ENCODE measurements at places on chromosomes 6 and 20.

DNA sequence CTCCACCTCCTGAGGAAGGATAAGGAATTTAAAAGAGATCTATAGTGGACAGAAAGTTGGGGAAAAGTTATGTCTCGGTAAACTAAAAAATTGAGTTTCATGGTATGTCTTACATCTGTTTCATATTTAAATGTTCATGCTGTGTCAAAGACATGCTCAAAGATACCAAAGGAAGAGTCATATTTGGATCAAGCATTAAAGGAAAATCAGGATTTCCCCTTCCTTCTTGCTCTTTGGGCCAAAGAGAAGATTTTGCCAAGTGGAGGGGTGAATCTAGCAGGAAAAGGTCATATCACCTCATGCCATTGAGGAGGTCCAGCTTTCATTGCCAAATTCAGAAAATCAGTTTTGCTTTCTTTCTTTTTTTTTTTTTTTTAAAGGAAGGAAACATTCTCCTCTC lies 192.4 kb downstream of the OGFRL1 start:
- DNase-seq: peak; percentile 45

- DNase-seq: peak; percentile 62
Observed at GRCh38 chr6:129493354-129493902, 216.5 kb downstream of the ARHGAP18 start.

DNA sequence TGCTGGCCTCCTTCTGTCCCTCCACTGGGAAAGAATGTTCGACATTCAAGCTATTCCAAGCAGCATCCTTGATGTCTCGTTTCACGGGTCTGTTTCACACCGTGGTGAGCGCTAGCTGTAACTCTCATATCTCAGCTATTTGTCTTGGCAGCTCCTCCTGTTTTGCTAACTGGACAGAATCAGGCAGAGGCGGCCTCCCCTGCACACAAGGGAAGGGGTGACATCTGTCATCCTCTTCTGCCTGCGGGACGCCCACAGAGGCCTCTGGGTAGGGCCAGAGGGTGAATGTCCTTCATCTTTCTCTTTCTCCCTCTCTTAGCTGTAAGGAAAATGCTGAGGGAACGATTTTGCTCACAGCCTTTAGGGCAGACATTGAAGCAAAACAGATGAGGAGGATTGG lies 232.8 kb upstream of the GMDS start:
- DNase-seq: peak; percentile 36

GRCh38 chr6:151141685-151142084 lies 98.1 kb upstream of the AKAP12 start:
- DNase-seq: no peak

- no peak for DNase-seq
Observed at GRCh38 chr20:10798811-10799210, 125.0 kb upstream of the JAG1 start.

GRCh38 chr6:100347901-100348550 lies 116.7 kb downstream of the SIM1 start:
- DNase-seq: peak; percentile 74

DNA sequence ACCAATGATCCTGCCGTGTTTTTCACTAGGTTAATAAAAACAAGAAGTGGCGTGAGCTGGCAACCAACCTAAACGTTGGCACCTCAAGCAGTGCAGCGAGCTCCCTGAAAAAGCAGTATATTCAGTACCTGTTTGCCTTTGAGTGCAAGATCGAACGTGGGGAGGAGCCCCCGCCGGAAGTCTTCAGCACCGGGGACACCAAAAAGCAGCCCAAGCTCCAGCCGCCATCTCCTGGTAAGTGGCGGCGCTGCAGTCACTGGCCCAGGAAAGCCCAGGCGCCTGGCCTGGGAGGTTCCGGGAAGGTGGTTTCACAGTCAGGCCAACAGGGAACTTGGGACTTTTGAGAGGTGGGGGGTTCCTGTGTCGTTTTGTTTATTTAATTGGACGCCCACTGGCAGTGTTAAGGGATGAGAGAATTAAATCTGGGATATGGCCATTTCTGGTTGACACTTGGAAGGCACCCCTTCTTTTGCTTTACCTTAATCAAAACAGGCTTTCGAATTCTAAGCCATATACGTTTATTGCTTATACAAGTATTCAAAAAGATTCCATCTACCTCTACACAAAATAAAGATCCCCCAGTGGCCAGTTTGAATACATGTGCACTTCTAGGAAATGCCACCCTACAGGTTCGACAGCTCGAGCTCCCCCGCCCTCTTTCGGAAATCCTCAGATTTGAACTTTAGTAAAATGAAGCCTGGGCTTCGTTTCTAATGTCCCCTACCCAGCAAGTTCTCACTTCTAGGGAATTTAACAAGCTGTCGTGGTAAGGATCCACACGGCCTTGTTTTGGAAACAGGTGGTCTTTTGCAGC lies 138.9 kb downstream of the TMEM242 start:
- DNase-seq: peak; percentile 40

GRCh38 chr6:44234101-44235025 lies 11.0 kb downstream of the SLC29A1 start:
- DNase-seq: peak; percentile 91

GRCh38 chr20:13990465-13990864 lies at the start of gene SEL1L2:
SEL1L2 (minus strand) TSS chr20:13990614; CDS start chr20:13990534, 80 bp downstream.
- DNase-seq: no peak

DNA sequence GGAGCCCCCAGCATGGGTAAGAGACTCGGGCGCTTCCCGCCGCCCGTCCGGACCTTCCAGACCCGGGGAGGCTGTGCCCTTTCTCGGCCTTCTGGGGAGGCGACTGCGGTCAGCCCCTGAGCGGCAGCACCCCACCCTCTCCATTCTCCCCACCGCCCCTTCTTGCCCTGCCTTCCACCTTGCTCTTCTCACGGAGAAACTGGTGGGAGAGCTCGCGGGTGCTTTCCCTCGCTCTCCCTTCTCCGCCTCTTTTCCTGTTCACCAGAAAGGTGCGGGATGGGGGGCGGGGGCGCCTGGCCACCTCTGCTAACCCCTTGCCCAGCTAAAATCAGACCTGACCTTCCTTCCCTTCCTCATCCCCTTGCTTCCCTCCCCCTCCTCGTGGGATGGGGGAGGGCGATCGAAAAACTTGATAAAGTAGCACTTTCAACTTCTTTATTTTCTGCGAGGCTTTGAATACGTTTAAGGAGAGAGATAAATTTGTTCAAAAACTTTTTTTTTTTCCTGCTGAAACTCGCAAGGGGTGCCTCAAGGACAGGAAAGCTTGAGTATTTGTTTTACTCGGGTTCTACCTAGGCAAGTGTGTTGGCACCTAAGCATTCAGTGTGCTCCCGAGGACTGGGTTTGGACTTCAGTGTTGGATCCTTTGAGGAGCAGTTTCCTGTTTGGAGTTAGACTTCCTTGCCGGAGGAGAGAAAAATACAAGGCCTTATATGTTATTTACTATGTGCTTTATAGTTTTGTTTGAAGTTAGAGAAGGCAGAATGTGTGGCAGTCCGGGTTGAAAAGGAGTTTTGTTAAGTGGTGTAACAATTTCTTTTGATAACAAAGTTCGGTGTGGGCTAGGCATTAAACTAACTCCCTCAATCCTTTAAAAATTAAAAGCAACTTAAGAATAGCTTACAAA lies 897 bp downstream of the CD2AP start:
- DNase-seq: no peak

DNA sequence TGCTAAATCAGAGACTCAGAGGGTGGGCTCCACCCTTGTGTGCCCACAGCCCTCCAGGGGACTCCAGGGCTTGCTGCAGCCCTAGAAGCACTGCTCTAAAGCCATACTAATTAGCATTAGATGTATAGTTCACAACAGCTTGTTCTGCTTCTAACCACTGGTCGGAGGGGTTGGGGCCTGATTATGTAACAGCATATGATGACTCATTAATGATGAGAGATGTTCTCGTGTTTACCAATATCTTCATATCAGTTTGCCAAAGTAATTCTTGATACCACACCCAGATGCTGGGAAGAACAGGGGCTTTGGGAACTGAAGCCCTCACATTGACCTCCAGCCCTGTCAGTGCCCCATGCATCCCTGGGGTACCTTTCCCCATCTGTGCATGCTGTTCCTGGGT lies 104.1 kb upstream of the FOXA2 start:
- DNase-seq: no peak

GRCh38 chr6:113650610-113650979 lies 206.6 kb upstream of the MARCKS start:
- no peak for DNase-seq

GRCh38 chr6:150641398-150642139 lies 41.9 kb downstream of the PLEKHG1 start:
- no peak for DNase-seq

GRCh38 chr20:18404172-18404571 lies 62.7 kb downstream of the DZANK1 start:
- no peak for DNase-seq

DNA sequence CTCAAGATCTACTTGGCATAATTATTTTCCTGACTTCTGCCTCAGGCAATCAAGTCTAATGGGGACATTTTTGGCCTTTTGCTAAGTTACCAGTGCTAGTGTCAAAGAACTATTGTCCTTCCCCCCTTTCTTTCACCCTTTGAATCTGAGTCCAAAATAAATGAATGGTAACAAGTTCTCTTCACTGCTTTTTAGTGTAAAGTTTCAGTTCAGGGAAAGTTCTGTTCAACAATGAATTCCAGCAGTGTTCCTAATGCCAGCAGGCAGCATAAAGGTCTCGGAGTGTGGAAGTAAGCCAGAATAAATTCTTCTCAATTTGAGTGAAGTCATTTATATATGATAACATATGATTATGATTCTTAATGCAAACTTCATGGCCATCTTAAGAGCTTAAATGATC lies 20.8 kb upstream of the TSPYL1 start:
- no peak for DNase-seq

DNA sequence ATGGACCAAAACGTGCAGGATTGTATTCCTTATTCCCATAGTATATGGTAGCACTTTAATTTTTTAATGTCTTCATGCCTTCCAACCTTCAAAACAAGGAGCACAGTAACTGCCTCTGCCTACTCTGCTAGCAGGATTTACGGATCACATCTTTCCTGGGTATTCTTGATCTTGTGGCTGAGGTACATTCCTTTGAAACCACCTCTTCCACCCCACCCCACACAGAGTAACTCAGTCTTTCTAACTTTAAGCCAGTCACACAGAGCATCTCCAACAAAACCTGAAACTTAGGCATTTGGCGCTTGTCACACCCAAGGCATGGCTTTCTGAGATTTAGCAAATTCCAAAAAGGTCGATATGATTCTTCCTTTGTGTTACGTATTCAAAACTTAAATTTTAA lies 2.3 kb upstream of the ID4 start:
- DNase-seq: no peak

GRCh38 chr6:33600761-33601160 lies 20.4 kb upstream of the ITPR3 start:
- no peak for DNase-seq

- DNase-seq: no peak
Observed at GRCh38 chr20:38434301-38434741, 807 bp downstream of the SNHG17 start.

DNA sequence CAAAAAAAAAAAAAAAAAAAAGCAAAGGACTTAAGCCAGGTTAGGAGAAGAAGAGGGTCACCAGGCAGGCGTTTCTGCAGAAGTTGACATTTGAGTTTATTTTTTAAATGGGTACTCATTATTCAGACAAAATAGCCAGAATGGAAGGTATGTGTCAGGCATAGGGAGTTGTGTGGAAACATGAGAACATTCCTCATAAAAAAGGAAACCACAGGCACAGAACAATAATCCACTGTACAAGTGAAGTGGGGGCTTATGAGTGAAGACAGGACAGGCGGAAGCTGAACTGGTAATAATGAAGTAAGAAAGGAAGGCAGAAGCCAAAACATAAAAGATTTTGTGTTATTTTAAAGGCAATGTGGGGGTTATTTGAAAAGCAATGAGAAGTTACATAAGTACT lies 104.6 kb downstream of the EPB41L2 start:
- no peak for DNase-seq

DNA sequence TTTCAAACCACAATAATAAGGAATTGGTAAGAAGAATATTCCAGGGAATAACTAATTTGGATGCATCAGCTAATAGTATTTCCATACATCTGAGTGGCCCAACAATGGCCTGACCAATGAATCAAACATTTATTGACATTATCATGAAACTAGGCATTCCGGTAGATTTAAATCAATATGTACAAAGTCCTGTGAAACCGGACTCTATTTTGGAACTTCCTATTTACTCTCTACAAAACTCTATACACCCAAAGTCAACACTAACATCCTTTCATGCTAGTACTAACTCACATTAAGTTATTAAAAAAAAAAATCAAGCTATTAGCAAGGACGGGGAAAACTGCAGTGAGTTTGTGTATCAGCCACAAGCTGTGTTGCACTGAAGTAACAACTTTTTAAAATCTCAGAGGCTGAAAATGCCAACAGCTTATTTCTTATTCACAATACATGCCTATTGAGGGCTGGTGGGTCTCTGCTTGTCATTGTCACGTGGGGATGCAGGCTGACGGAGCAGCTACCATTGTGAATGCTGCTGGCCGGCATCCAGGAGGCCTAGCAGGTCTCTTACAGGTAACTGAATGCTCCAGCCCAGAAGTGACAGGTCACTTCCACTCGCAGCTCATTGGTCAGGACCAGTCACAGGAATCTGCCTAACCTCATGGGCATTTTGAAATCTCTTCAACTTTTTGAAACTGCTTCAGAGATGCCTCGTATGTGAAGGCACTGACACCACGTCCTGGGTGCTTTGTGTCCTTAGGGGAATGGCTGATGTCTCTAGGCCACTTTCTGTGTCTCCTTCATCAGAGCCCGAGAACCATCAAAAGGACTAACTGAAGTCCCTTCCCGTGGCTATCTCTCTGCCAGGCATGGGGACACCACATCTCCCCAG lies 76.3 kb downstream of the SLC22A23 start:
- no peak for DNase-seq

- peak; percentile 95 for DNase-seq
Observed at GRCh38 chr20:56826705-56827665, 197.9 kb downstream of the TFAP2C start.

DNA sequence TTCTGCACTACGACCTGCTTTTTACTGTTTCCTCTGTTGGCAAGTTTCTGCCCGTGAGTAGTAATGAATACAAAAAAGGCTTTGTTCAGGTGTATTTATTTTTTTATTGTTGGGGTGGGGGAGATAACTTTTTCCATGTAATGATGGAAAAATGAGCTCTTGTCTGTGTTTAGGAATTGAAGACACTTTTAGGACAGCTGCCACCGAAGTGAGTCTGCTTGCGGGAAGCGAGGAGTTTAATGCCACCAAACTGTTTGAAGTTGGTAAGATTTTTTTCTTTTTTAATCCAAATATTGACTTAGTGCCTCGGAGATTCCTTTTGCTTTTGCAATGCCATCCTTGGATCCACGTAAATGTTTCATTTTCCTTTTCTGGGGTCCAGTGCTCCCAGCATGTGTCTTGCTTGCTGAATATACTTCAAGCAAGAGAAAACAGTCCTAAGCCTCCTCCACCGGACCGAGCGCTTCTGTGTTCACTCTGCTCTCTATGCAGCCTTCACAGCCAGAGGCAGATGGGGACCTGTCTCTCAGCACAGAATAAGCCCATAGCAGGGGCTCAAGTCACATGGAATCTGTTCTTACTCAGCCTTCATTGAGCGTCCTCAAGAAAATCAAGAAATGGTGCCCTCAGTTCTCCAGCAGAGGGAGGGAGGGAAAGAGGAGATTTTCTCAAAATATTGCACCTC lies 71.3 kb downstream of the ISM1 start:
- DNase-seq: no peak

GRCh38 chr20:38450412-38450975 lies 15.4 kb upstream of the SNHG17 start:
- DNase-seq: no peak
